ENCODE measurements at places on chromosomes 16 and 17.

DNA sequence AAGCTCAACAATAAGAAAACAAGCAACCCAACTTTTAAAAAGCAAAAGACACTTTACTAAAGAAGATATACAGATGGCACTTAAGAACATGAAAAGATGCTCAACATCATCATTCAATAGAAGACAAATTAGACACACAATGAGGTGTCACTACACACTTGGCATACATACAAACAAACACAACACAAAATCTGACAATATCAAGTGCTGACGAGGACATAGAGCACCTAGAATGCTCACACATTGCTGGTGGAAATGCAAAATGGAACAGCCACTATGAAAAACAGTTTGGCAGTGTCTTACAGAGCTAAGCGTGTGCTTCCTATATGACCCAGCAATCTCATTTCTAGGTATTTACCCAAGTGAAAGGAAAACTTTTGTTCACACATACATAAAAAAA is 18.9 kb downstream of the RPRML start:
- DNase-seq, result no peak

- DNase-seq, result no peak
These were observed 13.0 kb downstream of the VEZF1 start for GRCh38 chr17:57975044-57975443.

DNA sequence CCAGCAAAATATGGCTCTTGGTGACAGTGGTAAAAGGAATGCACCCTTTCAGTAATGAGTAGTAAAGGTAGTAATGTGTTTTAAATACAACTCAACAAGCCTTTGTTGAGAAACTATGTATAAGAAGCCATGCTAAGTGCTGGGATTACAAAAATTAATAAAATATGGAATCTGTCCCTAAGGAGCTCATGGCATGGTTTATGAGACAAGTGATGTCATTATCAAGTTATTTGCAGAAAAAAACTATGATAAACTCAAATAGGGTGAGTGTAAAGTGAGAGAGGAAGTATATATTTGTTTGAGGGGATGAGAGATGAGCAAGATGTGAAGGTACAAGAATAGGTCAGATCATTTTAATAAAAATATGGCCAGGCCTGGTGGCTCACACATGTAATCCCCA is 76.9 kb downstream of the NF1 start:
- no peak for DNase-seq

- DNase-seq, result no peak
These were observed 83.7 kb downstream of the N4BP1 start for GRCh38 chr16:48526058-48526957.

DNA sequence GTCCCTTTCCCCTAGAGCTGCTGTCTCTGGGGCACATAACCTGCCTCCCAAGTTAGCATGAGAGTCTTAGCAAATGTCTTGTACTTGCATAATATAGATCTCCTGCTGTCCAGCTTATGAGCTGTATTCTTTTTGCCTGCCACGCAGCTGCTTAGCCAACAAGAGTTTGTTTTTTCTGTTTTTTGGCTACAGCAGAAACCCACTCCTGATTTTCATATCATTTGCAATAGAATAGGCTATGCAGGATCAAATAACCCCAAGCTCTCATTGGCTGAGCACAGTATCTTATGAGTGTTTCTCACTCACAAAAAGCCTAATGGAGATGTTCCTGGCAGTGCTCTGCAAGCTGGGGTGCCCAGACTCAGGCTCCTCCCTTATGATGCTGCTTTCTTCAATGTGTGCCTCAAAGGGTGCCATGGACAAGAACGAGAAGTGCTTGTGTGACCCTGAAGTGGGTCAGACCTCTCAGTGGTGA is 23.1 kb downstream of the B9D1 start:
- DNase-seq, result no peak

GRCh38 chr16:73753931-73754330 is 542.7 kb upstream of the PSMD7 start:
- DNase-seq, result no peak

GRCh38 chr17:35819455-35819854 is 10.2 kb downstream of the TAF15 start:
- DNase-seq, result no peak

DNA sequence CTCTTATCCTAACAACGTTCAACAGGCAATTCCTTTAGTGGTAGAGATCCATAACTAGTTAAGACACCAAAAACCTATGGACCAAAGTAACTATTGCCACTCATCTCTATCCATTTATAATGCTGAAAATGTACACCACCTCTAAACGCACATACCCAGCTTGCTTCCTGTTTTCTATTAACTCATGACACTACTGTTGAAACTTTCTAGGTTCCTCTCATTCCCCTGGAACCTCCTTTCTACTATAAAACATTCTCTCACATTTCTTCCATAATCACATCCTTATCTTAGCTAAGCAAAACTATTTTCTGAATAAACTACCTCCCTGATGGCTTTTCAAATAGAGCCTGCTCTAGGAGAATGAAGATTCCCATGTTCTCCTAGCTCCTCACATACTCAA is 42.9 kb upstream of the KSR1 start:
- no peak for DNase-seq

DNA sequence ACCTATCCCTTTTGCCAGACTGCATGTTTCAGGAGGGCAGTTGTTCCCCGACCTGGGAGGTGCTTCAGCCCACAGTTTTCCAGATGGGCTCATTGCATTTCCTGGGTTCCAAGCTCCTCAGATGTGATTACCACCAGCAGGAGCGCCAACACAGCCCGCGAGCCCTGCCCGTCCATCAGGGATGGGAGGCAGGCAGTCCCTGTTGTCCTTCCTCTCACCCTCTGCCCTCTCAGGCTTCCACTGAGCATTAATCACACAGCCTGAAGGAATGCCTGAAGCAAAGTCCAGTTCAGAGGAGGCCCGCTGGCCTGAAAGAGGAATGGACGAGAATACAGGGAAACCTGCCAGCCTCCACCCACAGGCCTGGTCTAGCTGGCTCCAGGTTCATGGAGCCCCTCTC is 256.3 kb upstream of the SDK2 start:
- no peak for DNase-seq

GRCh38 chr16:60655514-60656153 is 1380.6 kb downstream of the CDH8 start:
- no peak for DNase-seq

DNA sequence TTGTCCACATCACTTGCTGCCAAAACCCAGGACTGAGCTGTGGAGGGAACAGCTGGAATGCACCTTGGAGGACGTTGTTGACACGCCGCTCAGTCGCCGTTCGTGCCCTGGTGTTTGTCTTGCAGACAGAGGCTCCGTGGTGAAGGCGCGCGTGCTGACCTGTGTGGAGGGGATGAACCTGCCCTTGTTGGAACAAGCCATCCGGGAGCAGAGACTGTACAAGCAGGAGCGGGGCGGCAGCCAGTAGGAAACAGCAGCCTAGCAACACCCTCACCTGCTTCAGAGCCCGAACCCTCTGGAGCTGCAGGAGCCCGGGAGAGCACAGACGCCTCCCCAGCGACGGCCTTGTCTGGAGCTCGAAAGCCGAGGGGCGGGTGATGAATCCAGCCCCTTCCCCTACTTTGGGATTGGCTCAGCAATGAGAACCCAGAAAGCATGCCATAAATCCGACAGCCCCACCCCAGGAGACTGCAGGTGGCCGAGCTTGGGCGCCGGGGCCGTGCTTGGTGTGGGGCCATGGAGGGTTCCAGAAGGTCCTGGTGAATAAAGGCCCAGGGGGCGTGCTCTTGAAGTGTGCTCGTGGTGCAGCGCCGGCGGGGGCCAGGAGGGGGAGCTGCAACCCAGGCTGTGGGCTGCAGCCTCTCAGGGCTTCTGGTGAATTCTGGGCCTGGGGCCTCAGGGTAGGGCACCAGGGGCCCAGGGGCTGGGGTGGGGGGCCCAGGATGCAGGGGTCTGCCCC is 470 bp upstream of the CDK3 start:
- DNase-seq, result peak; percentile 38

GRCh38 chr17:42992872-42993271 is 5.3 kb upstream of the RPL27 start:
- DNase-seq, result no peak

GRCh38 chr17:62194401-62194800 is 129.3 kb upstream of the MED13 start:
- DNase-seq, result no peak

DNA sequence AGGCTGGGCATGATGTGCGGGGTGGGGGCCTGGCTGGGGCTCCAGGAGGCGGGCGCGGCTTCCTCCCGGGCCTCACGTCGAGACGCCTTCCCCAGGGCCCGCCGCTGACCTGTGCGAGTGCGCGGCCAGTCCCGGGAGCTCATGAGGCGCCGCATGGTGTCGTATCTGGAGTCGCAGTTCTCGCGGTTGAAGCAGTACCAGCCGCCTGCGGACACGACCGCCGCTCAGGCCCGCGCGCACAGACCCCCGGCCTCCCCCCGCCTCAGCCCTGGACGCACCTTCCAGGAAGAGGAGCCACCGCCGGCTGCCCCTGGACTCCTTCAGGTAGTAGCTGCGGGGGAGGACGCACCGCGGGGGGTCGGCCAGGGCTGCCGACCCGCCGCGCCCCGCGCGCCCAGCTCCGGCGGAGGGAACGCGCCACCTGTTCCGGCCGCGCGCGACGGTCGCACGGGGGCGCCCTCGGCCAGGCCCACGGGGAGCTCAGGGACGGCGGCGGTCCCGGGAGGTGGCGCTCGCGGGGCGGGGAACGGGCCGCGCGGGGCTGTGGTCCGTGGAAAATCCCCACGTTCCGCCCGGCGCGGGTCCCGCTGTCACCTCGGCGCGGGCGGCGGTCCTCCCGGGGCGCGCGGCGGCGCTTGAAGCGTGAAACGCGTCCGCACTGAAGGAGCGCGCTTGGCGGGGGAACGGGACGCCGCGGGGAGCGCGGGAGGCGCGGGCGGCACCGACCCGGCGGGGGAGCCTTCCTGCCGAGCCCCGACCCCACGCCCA is 1.4 kb downstream of the NOTUM start:
- DNase-seq, result peak; percentile 75

- no peak for DNase-seq
These were observed 34.1 kb downstream of the CUEDC1 start for GRCh38 chr17:57920916-57921703.

- no peak for DNase-seq
These were observed 11.4 kb upstream of the KREMEN2 start for GRCh38 chr16:2952679-2953078.

GRCh38 chr17:28615260-28615940 is 1.4 kb upstream of the RSKR start:
- DNase-seq, result no peak

- DNase-seq, result no peak
These were observed 14.3 kb downstream of the PRCD start for GRCh38 chr17:76554131-76554530.

Data from activated T-helper 1 cell treated with Interleukin-2 at 50 U/mL for 16 hours (primary cell).